Transverse colon (tissue), 4 donors: ENCODE measurements at places on chromosomes 7 and 10. TPM values are rescaled to one million over a fixed set of nuclear protein-coding genes. Genes with fewer than 3 reads are reported as not detected.

DNA sequence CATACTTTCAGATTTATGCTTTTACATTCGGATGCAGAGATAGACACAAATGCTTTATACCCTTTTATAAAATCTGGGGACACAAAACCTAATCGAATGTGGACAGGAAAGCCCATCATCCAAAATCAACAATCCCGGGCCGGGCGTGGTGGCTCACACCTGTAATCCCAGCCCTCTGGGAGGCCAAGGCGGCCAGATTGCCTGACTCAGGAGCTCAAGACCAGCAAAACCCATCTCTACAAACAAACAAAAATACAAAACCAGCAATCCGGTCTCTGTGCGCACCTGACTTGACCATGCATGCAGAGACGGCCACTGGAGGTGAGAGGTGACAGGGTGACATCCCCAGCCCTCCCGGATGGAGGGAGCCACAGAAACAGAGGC is 13.5 kb downstream of the COBL start:
- H3K27me3 ChIP-seq: no peaks in the 10 kb centered on the region
- H3K4me3 ChIP-seq: no peak overlapping the region
- peaks cover 5% of the 10 kb centered on the region for H3K4me1 ChIP-seq
- DNase-seq: no peak

- H3K4me3 ChIP-seq: no peak overlapping the region
- H3K4me1 ChIP-seq: no peaks in the 10 kb centered on the region
- no peaks in the 10 kb centered on the region for H3K36me3 ChIP-seq
- no peaks in the 10 kb centered on the region for H3K27me3 ChIP-seq
These were observed 348.4 kb upstream of the MTPN start for GRCh38 chr7:136325578-136325977.

DNA sequence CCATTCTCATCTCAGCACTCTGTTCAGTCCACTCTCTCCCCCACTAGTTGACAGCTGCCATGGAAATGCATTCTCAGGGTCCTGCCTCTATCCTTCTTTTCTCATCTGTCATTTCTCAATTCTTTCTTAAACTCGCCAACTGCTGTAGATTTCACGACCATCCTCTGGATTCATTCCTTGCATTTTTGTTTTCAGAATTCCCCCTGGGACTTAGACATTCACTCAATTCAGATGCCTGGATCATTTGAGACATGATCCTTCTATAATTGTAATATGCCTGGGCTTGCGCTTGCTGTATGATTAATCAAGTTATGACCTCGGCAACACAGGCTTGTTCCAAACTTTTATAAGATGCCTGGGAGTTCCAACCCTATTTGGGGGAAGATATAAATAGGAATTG is 104.5 kb downstream of the RAB11FIP2 start:
- H3K27ac ChIP-seq: no peak overlapping the region
- H3K4me1 ChIP-seq: no peaks in the 10 kb centered on the region
- no peak overlapping the region for H3K4me3 ChIP-seq
- H3K27me3 ChIP-seq: no peaks in the 10 kb centered on the region
- no peak for DNase-seq

DNA sequence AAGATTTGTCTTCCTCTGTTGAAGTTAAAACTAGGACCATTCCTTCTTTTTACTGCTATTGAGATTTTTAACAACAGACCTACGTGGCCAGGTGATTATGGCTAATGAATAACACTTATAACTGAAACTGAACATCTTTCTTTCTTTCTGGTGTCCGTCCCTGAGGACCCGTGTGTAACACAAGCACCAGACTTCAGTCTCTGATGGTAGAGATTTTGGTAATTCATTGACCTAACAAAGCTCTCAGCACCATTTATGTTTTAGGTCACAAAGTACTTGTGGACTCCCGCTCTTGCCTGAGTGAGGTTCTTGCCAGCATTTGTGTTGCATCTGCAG is 40.4 kb upstream of the TMEM229A start:
- DNase-seq: no peak
- H3K36me3 ChIP-seq: no peaks in the 10 kb centered on the region
- H3K27me3 ChIP-seq: no peaks in the 10 kb centered on the region
- no peak overlapping the region for H3K4me3 ChIP-seq
- no peak overlapping the region for H3K27ac ChIP-seq

Gene MMD2
- not detected for total RNA-seq

DNA sequence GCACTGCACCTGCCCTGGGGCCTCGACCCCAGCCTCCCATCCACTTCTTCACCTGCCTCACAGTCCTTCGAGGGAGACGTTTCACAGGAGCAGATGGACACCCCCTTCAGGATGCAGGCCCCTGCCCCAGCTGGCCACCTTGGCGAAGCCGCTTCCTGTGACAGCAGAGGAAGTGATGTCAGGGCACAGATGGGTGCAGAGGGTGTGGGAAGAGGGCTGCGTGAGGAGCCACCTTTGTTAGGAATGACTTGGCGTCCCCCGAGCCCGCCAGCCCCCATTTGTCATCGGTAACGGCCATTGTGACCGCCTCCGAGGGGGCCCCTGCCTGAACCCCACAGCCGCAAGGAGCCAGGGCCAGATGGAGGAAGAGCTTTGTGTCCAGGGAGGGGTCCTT is 47.4 kb upstream of the SLC29A3 start:
- no peak for DNase-seq
- H3K4me3 ChIP-seq: no peak overlapping the region
- H3K27ac ChIP-seq: no peak overlapping the region
- H3K27me3 ChIP-seq: no peaks in the 10 kb centered on the region
- H3K36me3 ChIP-seq: no peaks in the 10 kb centered on the region

DNA sequence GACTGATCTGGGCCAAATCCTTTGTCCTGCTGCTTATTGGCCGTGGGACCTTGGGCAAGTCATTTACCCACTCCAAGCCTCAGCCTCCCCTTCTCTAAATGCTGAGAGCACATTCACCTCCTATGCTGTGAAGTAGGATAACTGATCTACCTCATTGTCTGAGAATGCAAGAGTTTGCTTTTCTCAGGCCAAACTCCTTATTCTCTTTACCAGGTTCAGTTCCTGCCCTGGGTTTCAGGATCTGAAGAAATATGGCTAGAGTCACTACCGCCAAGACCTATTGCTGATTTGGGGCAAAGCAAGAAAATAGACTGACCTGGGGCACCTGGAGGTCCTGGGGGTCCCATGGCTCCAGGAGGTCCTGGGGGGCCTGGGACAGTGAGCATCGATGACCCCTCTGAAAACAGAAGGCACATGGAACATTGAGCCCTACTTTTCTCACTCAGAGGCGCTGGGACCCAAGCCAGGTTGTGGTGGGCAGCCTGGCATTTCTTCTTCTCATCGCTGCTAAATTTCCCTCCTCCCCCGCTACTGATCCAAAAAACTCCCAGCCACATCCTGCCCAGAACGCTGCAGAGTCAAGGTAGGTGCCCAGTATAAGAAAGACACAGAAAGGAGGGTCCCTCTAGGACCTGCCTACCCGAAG is 42.4 kb downstream of the COL17A1 start:
- no peaks in the 10 kb centered on the region for H3K4me1 ChIP-seq
- H3K27me3 ChIP-seq: no peaks in the 10 kb centered on the region
- no peak for DNase-seq
- no peak overlapping the region for H3K4me3 ChIP-seq
- H3K36me3 ChIP-seq: no peaks in the 10 kb centered on the region

Gene SPDYE2B
- not detected for total RNA-seq

DNA sequence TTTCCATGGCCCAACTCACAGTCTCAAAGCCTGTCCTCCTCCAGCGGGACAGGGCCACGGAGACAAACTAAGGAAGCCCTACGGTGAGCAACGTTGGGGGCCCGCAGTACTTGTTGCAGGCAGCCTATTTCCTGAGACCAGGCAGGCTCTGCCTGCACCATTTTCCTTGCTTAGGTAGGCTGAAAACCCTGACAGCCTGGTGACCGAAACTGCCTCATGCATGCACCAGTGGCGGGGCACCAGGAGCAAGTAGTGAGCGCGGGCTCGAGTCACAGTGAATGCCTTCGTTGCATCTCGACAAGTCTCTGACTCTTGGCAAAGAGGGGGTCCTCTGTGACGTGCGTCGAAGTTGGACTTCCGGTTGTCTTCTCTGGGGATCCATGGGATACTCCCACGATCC is 23.3 kb upstream of the ZNF273 start:
- peaks cover 9% of the 10 kb centered on the region for H3K27me3 ChIP-seq
- H3K36me3 ChIP-seq: no peaks in the 10 kb centered on the region
- no peak for DNase-seq
- no peak overlapping the region for H3K27ac ChIP-seq

DNA sequence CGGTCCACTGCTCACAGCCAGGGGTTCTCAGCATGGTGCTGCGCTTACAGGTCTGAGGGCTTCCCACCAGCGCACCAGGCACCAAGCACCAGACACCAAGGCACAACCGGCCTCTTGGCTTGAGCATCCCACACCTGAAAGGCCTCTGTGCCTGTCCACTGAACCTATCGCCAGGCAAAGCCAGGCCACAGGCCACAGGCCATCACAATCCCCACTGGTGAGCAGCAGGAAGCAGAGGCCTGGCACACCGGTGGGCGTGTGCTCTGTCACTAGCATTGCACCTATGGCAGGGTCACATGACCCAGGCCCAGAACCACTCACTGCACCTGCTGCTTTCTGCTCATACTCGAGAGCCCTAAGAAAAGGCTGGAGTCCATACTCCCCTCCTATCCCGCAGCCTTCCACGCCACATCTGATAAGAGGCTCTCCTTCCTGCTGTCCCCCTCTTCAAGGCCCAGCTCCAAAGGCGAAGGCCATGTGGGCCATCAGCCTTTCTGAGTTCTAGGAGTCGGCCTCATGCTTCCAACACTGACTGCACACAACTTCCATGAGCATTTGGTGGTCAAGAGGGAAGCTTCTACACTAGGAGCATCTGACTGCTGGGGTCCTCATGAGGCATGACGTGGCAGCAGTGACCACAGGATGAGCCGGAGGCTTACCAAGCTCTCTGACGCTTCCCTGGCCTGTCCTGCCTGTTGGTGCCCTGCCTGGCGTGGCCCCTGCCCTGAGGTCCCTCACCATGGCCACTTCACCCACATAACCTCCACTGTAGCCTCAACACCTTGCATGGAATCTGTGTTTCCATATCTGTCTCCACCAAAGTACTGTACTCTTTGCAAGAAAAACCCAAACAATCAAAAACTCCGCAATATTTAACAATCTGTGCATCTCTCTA is 166.3 kb downstream of the TNS3 start:
- peaks cover 4% of the 10 kb centered on the region for H3K36me3 ChIP-seq
- H3K27ac ChIP-seq: no peak overlapping the region
- H3K4me1 ChIP-seq: no peaks in the 10 kb centered on the region
- H3K27me3 ChIP-seq: no peaks in the 10 kb centered on the region
- no peak for DNase-seq
- no peak overlapping the region for H3K4me3 ChIP-seq

DNA sequence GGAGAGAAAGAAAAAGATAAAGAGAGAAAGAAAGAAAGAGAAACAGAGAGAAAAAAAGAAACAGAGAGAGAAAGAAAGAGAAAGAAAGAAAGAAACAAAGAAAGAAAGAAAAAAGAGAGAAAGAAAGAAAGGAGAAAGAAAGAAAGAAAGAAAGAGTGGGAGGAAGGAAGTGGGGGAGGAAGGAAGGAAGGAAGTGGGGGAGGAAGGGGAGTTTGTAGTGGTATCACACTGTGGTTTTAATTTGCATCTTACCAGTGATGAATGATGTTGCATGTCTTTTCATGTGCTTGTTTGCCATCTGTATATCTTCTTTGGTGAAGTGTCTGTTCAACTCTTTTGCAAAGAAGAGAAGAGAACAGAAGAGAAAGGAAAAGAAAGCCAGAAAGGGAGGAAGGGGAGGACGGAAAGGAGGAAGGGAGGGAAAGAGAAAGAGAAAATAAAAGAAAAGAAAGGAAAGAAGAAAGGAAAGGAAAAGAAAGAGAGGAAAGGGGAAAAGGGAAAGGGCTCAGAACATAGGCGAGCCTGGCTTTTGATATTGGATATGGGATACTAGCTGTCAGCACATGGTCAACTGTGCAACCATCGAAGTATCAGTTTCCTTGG is 79.2 kb upstream of the FRMD4A start:
- no peaks in the 10 kb centered on the region for H3K4me1 ChIP-seq
- H3K27ac ChIP-seq: no peak overlapping the region
- H3K27me3 ChIP-seq: no peaks in the 10 kb centered on the region
- H3K36me3 ChIP-seq: no peaks in the 10 kb centered on the region

Gene ANKRD26
- total RNA-seq: 29.3 TPM

Gene TUBB8
- total RNA-seq: not detected

Gene ASIC3
- total RNA-seq: 3.4 TPM

DNA sequence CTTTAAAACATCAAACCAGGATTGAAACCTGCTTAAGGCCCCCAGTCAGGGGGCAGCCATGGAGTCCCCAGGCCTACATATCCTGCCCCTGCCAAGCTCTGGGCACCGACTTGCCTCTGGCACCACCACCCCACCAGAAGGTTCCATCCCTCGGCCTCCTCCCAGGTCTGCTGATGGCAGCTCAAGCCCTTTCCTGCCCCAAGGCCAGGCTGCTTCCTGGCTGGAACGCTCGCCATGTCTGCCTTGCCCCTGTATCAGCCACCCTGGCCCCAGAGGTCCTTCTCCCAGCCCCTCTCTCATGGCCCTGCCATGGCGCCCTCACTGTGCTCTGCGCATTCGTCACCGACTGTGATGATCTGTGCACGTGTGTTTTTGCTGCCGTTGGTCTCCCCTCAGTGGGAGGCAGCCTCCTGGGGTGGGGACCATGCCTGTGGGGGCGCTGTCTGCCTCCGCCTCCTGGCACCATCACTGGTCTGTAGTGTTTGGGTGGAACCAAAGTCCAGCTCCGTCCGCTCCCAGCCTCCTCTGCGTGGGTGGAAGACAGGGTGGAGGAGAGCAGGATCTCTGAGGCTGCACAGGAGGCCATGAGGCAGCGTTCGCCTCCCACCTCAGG is 3.2 kb downstream of the DPYSL4 start:
- peaks cover 52% of the 10 kb centered on the region for H3K27me3 ChIP-seq
- peaks cover 18% of the 10 kb centered on the region for H3K4me1 ChIP-seq
- no peak overlapping the region for H3K4me3 ChIP-seq
- DNase-seq: no peak

- H3K4me3 ChIP-seq: no peak overlapping the region
- peaks cover 51% of the 10 kb centered on the region for H3K4me1 ChIP-seq
- DNase-seq: no peak
- peak overlapping the region; percentile 66 for H3K27ac ChIP-seq
- H3K27me3 ChIP-seq: no peaks in the 10 kb centered on the region
- peaks cover 3% of the 10 kb centered on the region for H3K36me3 ChIP-seq
These were observed 35.9 kb upstream of the AP5Z1 start for GRCh38 chr7:4739528-4739992.

- DNase-seq: no peak
- H3K36me3 ChIP-seq: no peaks in the 10 kb centered on the region
- H3K4me1 ChIP-seq: no peaks in the 10 kb centered on the region
- no peak overlapping the region for H3K27ac ChIP-seq
- H3K27me3 ChIP-seq: no peaks in the 10 kb centered on the region
These were observed 15.5 kb downstream of the ELMO1 start for GRCh38 chr7:37433166-37433565.

DNA sequence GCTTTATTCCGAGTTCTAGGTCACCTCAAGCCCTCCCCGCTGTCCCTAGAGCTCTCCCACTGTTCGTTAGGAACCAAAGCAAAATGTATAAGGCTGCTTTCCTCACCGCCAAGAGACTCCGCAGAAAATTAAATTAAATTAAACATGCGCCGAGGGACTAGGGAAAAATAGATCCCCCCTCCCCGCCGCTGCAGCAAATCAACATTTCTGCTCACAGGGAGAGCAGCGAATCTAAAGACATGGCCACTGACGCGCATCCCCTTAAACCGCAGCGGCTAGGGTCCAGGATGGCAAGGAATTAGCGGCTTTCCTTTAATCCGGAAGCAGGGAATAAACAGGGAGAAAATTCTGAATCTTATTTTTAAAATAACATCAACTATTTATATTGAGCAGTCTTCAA is 7.6 kb downstream of the SP8 start:
- DNase-seq: no peak
- peaks cover 100% of the 10 kb centered on the region for H3K27me3 ChIP-seq
- H3K4me3 ChIP-seq: no peak overlapping the region
- no peak overlapping the region for H3K27ac ChIP-seq
- H3K4me1 ChIP-seq: peaks cover 19% of the 10 kb centered on the region
- no peaks in the 10 kb centered on the region for H3K36me3 ChIP-seq

Gene FAM241B
- total RNA-seq: 0.95 TPM
